ENCODE measurements at places on chromosomes 4 and X. TPM values are rescaled to one million over a fixed set of nuclear protein-coding genes. Genes with fewer than 3 reads are reported as not detected.

- no peak overlapping the region for H3K27ac ChIP-seq
- H3K27me3 ChIP-seq, result no peaks in the 10 kb centered on the region
- no peaks in the 10 kb centered on the region for H3K36me3 ChIP-seq
- H3K4me1 ChIP-seq, result no peaks in the 10 kb centered on the region
- no peak overlapping the region for H3K4me3 ChIP-seq
Measured at GRCh38 chr4:154985673-154986072, 204.6 kb downstream of the RBM46 start.

GRCh38 chr4:4574052-4574451, 32.2 kb upstream of the STX18 start:
- H3K36me3 ChIP-seq, result no peaks in the 10 kb centered on the region
- H3K4me1 ChIP-seq, result peaks cover 6% of the 10 kb centered on the region
- no peak overlapping the region for H3K4me3 ChIP-seq
- H3K27me3 ChIP-seq, result no peaks in the 10 kb centered on the region
- H3K27ac ChIP-seq, result peak overlapping the region; percentile 76

DNA sequence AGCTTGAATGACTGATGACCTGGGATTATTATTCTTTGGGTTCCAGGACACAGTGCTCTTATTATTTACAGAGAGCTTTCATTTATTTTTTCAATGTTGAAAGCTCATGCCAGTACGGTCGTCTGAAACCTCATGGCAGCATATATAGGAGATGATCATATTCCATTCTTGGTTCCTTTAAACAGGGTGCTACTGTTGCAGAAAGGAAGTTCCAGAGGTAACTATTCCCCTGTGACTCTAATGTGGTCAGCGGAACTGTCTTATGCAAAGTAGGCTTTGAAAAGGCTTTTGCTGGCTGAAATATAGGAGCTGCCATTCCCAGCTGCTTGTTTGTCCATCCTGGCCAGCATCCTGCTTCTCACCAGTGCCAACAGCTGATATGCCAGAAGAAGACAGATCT, 208.3 kb upstream of the LEF1 start:
- H3K4me1 ChIP-seq, result no peaks in the 10 kb centered on the region
- no peak for DNase-seq
- H3K27me3 ChIP-seq, result no peaks in the 10 kb centered on the region
- no peak overlapping the region for H3K27ac ChIP-seq
- H3K4me3 ChIP-seq, result no peak overlapping the region
- no peaks in the 10 kb centered on the region for H3K36me3 ChIP-seq

GRCh38 chr4:140603286-140603685, 34.5 kb upstream of the UCP1 start:
- no peaks in the 10 kb centered on the region for H3K27me3 ChIP-seq
- H3K27ac ChIP-seq, result no peak overlapping the region
- H3K4me3 ChIP-seq, result no peak overlapping the region
- no peaks in the 10 kb centered on the region for H3K36me3 ChIP-seq
- no peaks in the 10 kb centered on the region for H3K4me1 ChIP-seq

GRCh38 chr4:122007016-122007415, 55.2 kb upstream of the TRPC3 start:
- DNase-seq, result no peak
- H3K4me3 ChIP-seq, result no peak overlapping the region
- H3K27ac ChIP-seq, result no peak overlapping the region
- no peaks in the 10 kb centered on the region for H3K27me3 ChIP-seq
- H3K4me1 ChIP-seq, result no peaks in the 10 kb centered on the region

DNA sequence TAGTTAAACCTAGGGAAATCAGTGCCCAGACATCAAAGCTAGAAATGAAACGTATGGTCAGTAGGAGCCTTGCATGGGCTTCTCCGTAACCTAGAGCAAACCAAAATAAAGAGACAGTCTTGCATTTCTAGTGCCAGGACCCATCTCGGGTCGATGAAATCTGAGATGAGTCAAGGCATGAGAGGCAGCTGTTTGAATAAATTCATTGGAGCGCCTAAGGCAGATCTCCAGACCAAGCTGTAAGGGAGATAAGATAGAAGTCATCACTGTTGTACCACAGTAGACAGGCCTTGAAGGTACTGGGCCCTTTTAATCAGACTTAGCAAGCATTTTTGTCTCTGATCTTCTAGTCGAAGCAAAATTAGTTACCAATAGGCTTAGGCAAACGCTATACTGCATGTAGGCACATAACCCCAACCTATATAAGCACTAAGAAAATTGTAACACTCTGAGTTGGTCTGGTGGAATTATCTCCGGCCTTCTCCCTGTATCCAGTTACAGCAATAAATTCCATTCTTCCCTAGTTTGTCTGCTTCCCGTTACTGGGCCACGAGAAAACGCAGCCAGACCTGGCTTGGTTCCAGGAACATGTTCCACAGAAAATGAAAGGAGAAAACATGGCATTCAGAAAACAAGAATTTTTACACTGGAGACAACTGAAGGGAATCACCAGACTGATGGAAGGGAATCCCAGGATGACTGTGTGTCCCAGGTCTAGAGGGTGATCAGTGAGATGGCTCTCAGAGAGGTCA, 21.1 kb upstream of the PAPSS1 start:
- no peaks in the 10 kb centered on the region for H3K36me3 ChIP-seq
- DNase-seq, result no peak
- H3K27me3 ChIP-seq, result no peaks in the 10 kb centered on the region
- peaks cover 16% of the 10 kb centered on the region for H3K4me1 ChIP-seq

DNA sequence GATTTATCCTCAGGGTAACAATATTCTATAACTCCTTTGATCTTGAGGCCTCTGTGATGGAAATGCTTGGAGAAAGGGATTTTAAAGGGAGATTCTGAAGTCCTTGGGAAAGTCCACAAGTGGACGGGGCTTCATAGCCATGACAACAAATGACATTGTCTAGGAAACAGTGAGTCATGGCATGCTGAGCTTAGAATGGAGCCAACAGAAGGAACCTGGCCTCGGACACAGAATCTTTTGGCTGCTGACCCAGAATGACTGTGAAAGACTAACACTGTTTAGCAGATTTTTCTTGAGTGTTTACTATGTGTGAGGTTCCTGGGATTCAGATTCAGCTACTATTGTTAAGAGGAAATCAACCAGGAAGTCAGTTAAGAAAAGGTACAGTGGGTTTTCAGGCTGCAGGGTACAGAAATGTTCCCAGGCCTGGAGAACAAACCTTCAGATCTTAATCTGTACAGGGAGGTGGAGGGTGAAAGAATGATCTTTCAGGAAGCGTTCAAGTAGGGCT, 18.1 kb upstream of the CXCL2 start:
- peak overlapping the region; percentile 43 for H3K27ac ChIP-seq
- no peaks in the 10 kb centered on the region for H3K36me3 ChIP-seq
- DNase-seq, result no peak
- peaks cover 15% of the 10 kb centered on the region for H3K4me1 ChIP-seq

DNA sequence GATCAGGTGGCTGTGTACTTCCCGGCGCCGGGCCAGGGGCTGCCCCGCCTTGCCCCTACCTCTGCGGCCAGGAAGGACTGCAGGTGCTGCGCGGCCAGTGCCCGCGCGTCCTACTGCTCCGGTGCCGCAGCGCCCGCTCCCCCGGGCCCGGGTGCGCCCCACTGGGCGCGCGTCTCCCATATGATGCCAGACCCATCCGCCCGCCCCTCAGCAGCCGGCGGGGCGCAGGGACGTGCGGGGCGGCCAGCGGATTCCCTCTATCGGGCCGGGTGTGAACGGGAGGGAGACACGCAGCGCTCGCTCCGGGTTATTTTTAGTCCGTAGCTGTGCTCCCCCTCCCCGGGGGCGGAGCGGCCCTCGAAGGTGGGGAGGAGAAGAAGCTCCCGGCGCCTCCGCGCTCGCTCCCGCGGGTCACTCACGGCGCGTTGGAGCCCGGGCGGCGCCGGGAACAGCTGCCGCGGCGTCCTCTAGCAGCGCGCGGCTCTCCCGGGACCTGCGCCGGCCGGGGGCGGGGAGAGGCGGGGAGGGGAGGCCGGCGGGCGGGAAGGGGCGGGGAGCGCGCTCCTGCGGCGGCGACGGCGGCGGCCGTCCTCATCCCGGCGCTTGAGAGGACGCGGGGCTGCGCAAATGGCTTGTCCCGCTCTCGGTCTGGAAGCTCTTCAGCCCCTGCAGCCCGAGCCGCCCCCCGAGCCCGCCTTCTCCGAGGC, 103.6 kb downstream of the UCHL1 start:
- DNase-seq, result no peak
- peak overlapping the region; percentile 72 for H3K4me3 ChIP-seq
- H3K4me1 ChIP-seq, result peaks cover 31% of the 10 kb centered on the region
- H3K27ac ChIP-seq, result peak overlapping the region; percentile 63
- H3K27me3 ChIP-seq, result no peaks in the 10 kb centered on the region
- H3K36me3 ChIP-seq, result no peaks in the 10 kb centered on the region

GRCh38 chr4:19348746-19349145, 903.0 kb upstream of the SLIT2 start:
- no peak overlapping the region for H3K27ac ChIP-seq
- no peaks in the 10 kb centered on the region for H3K4me1 ChIP-seq
- no peaks in the 10 kb centered on the region for H3K36me3 ChIP-seq
- no peak for DNase-seq
- H3K4me3 ChIP-seq, result no peak overlapping the region

DNA sequence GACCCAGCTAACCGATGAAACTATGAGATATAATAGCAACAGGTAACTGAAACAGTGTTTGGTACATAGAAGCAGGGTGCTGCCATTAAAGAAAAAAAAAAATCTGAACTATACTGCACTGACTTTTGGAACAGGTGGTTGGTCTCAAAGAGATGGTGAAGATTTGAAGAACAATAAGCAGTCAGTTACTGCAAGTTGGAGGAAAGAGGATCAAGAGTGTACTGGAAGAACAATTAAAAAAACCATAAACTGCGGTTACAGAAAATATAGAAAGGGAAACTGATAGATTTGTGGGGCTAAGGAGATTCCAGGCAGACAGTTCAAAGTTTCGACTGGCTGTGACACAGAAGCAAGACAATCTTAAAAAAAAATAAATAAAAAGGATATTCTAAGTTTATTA, 181.9 kb upstream of the TRAM1L1 start:
- no peak overlapping the region for H3K4me3 ChIP-seq
- no peaks in the 10 kb centered on the region for H3K4me1 ChIP-seq
- no peaks in the 10 kb centered on the region for H3K36me3 ChIP-seq

DNA sequence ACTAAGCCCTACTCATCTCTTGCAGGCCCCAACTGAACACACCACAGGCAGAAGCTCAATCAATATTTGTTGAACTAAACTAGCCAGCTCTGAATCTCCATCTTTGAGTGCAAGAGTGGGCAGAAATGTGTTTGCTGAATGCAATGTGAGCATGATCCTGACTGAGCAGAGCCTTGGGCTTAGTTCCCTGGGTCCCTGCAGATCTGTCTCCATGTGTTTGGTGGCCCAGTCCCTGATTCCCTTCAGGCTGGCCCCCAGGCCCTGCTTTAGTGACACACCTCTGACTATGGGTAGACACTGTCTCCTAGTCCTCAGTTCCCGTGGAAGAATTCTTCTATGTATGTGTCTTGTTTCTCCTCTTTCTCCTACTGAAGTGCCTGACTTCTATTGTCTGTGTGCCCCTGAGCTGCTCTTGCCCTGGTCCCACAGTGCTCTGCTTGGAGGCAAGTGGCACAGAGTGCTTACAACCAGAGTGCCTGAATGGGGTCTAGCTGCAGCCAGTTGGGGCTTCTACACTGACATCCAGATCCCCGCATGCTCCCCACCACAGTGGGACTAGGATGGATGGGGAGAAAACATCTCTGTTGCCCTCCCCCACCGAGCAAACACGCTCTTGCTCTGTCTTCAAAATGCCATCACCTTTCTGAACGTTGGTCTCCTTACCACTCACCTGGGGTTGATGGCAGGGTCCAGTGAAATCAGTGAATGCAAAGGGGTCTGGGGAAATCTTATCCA, 9.3 kb downstream of the PJA1 start:
- H3K27ac ChIP-seq, result no peak overlapping the region
- no peak overlapping the region for H3K4me3 ChIP-seq
- H3K27me3 ChIP-seq, result no peaks in the 10 kb centered on the region

DNA sequence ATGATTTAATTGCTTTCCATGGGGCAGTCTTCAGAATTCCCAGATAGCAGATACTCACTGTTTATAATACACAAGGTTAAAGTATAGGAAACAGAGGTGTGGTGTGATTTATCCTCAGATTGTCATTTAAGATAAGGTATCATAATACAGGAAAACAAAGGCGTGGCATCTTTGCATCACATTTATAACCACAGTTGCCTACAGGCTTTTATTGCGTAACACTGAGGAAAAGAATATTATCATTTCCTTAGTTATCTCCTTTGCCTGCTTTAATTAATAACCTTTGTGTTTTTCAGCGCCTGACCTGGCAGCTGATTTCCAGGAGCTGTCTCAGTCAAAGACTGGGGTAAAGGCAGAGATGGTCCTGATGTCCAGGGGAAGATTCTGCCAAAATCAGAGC, 68.8 kb downstream of the SSX7 start:
- no peaks in the 10 kb centered on the region for H3K4me1 ChIP-seq
- no peaks in the 10 kb centered on the region for H3K27me3 ChIP-seq
- no peak overlapping the region for H3K4me3 ChIP-seq
- no peaks in the 10 kb centered on the region for H3K36me3 ChIP-seq
- no peak overlapping the region for H3K27ac ChIP-seq

GRCh38 chrX:48531358-48531959, 8.1 kb upstream of the TBC1D25 start:
- peak overlapping the region; percentile 75 for H3K27ac ChIP-seq
- H3K4me3 ChIP-seq, result no peak overlapping the region
- no peaks in the 10 kb centered on the region for H3K27me3 ChIP-seq
- no peak for DNase-seq
- H3K4me1 ChIP-seq, result no peaks in the 10 kb centered on the region

DNA sequence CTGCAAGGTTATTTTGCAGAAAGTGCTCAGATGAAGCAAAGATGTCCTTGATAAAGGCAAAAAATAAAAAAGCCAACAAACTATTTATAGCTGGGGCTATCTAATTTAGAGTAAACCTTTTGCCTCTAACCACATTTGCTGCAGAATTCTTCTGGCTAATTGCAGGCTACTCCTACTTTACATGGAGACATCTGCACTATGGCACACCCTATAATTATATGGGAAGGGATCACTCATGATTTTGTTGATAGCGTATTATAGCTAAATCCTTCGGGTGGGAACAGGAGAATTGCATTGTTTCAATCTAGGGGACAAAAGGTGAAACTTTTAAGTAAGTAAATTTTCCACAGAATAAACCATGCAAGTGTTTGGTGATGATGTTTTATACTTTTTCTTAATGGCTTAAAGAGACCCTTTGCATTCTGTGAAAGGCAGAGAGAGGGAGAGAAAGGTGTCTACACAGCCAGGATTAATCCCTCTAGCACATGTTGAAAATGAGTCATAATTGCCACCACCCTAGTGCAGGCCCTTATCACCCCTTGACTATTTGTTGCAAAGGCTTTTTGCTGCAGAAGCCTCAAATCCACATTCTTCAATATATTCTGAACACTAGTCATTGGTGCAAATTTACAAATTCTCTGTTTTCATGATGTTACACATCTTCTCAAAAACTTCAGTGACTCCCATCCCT, 221.3 kb upstream of the BMP3 start:
- H3K4me1 ChIP-seq, result no peaks in the 10 kb centered on the region
- H3K27ac ChIP-seq, result no peak overlapping the region
- H3K36me3 ChIP-seq, result no peaks in the 10 kb centered on the region
- no peak for DNase-seq

The PABPC4L gene
- total RNA-seq, result 3.7 TPM

The MORC4 gene
- 17.9 TPM for total RNA-seq

The PCYT1B gene
- not detected for total RNA-seq

The INTS6L gene
- 14.7 TPM for total RNA-seq

The CPLX1 gene
- total RNA-seq, result 0.98 TPM
